ENCODE measurements at places on chromosomes 7 and 10.

DNA sequence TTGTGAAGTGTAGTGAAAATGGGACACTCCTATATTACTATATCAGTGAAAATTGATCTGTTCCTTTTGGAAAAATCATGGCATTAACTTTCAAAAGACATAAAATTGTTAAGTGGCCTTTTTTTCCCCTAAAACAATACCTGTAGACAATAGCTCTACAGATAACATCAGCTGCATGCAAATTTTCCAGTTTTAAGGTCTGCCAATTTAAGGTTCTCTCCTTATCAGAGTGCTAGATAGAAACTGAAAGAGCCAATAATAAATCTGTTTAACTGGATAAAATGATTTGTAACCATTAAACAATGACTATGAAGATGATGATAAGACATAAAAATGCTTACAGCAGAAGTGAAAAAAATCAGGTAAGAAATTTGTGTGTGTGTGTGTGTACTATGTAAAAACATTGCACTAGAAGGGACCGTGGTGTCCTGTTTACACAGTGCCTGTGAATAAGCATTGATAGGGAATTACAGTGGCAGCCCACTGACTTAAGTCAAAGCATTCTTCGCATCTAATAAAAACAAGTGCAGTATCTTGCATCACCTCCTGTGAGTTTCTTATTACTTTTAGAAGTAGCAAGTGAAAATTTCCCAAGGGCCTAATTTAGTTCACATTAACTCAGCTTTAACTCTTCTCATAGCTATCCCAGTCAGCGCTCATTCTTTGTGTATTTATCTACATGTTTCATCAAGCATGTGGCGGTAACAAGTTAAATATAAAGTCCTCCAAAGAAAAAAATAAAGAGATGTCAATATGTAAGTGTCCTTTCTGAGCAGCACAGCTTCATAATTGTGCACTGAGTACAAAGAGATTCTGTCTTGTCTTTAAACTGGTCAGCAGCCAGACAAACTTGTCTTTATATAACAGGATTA lies 261.9 kb downstream of the ARL4A start:
- no peak for DNase-seq

GRCh38 chr7:32479574-32480200 lies 10.5 kb downstream of the LSM5 start:
- no peak for DNase-seq

DNA sequence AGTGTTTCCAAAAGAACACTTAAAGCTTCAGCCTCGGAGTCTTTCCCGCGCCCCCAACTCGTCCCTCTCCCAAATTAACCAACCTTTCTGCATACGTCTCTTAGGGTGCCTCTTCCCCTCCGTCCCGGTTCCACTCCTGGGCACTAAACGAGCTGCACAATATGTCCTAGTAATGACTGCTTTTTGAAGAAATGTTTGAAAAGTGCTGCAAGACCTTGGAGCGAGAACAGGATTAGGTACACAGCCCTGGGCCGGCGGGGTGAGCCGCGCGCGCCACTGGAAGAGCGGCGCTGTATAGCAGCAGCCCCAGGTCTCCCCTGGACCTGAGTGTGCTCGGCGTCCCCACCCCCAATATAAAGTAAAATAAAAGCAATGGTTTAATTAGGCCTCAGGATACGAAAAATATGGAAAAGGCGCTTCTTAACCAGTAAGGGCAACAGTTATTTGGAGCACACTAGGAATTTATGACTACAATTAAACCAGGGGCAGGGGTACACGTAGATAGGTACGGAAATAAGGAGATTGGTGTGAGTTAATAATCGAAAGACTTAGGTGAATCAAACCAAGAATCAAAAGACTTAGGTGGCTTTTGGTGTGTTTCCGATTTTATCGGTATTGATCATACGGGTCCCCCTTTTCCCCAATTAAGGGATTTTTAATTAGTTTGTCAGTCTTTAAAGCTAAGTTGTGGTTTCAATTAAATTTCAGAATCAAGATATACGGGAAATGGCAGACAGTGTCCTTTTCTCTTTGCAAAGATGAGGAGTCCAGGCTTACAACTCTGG lies 1.9 kb downstream of the TET1 start:
- DNase-seq, result no peak

DNA sequence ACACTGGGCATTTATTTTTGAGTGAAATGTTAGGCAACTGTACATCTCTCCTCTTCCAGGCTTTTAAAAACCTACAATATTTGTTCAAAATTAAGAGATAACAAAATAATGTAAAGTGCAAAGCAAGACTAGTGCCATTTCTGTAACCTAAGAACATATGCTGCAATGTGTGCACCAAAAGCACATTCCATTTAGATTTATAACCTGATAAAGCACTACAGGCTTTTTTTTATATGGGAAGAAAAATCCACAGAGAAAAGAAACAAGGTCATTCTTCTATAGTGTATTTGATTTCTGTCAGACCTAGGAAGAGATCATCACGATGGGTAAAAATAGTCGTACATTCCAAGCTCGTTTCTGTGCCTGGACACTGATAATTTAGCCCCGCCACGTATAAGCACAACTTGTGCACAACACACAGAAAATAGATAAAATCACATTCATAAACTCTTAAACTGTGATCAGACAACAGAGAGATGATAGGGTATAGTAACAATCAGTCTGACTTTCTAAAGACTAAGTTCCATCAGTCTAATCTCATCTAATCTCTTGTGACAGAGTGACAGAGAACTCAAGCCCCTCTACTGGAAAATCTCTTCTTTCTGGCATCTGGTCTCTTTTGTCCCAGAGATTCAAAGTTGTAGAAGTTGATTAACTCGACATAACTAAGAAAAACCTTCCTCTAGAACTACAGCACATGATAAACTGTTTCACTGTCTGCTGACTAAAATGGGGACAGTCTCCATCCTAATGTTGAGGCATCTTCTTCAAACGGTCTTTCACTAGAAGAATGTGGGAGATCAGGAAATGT lies 6.7 kb downstream of the LAMB1 start:
- no peak for DNase-seq

GRCh38 chr7:44489955-44490350 lies 505 bp downstream of the NUDCD3 start:
- peak; percentile 59 for DNase-seq

GRCh38 chr7:100456562-100456961 lies 7.5 kb downstream of the SPACDR start:
- no peak for DNase-seq

DNA sequence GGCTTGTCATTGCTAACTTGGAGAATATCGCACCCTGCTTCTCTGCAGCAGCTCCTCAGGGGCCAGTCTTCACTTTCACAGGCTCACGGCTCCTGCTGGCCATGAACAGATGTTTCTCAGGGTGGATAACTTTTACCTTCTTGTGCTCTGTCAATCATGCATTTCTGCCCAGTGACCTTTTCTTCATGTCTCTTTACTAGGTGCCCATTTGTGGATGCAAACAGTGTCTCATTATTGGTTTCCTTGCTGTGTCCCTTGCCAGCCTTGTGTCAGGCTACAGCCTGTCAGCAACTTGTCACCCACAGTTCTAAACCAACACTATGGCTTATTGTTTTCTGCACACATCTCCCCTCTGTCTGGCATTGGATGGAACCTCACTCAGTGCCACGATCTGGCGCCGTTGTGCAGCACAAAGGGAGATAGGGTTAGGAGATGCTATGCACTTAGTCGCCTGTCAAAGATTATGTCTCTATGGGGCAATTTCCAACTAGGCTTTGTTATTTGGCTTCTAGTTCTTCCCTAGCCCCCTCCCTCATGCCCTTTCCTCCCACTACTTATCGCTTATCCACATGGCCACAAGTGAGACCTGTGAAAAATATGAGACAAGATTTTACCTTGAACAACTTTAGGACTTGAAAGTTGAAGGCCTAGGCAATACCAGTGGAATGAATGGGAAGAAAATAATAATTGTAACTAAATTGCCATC lies 45.7 kb upstream of the NXPH1 start:
- no peak for DNase-seq

GRCh38 chr10:16585103-16585502 lies 63.4 kb upstream of the C1QL3 start:
- no peak for DNase-seq

GRCh38 chr10:119101366-119102098 lies 2.4 kb upstream of the DENND10 start:
- no peak for DNase-seq

- DNase-seq, result no peak
Measured at GRCh38 chr7:106405697-106406141, 120.9 kb upstream of the NAMPT start.

DNA sequence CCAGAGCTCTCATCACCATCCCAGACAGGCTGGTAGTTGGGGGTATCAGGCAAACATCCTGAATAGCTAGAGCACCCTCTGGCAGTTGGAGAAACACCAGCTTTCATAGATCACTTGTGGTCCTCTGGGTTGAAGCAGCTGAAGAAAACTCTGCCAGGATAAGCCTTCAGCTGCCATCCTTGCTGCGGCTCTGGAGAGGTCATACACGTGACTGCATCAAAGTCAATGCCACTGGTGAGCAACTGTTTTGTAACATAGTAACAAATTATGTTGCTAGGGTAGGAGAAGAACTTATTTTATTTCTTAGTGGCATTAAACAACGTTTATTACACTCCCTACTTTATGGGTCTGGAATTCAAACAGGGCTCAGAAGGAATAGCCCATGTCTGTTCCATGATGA lies 19.2 kb upstream of the PANK1 start:
- peak; percentile 37 for DNase-seq

DNA sequence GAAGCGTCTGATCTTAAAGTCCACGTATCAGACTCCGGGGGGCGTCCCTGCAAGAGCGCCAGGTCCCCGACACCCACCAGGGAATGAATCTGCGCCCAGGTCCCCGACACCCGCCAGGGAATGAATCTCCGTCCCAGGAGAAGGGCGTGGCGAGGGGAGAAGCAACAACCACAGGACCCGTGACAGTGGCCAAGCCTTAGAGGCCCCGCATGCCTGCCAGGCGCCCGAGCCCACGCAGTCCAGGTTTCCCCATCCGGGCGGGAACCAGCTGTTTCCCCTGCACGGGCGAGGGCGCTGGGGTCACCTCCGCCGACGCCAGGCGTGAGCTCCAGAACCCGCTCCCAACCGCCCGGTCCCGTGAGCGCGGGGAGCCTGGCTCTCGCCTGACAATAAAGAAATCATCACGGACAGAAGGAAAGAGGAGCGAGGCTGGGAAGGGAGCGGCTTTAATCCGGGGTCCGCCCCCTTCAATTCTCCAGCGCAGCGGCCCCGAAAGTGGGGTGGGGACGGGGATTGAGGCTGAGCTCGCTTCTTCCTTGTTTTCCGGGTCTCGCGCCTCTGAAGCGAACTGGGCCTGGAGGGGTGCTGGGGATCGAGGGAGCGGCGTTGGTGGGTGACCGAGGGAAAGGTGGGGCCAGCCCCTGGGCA lies 29.0 kb upstream of the BMS1 start:
- no peak for DNase-seq

DNA sequence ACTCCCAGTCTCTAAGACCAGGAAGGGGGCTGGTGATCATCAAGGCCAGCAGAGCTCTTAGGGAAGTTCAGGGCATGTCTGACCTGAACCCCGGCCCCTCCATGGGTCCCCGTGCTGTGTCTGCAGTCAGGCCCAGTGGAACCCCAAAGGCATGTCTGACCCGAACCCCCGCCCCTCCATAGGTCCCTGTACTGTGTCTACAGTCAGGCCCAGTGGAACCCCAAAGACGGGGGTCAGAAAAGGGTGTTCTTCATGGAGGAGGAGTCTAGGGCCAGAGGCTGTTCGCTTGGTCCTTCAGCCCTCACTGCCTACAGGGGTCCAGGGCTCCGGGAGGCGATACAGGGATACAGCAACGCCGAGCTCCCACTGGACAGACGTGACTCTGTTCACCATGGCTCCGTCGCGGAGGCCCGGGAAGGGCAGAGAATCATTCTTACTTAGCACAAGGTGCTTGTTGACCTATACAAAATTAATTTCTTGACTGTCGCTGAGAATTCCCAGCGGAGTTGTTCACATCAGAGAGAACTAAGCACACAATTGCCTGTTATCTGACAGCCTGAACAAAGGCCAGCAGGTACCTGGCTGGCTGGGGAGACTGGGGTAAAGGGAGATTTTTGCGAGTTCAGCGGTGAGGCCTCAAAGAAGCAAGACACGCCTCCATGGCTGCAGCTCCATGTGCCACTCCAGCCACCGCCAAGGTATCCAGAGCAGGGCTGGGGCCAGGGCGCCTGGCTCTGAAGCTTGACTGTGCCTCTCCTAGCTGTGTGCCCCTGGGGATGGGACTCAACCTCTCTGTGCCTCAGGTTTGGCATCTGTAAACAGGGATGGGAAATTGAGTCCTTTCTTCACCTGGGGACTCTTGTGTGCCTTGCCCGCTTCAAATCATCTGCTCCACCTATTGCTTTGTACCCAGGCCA lies 26.8 kb downstream of the EN2 start:
- no peak for DNase-seq

- DNase-seq, result no peak
Measured at GRCh38 chr7:54813398-54813797, 54.4 kb upstream of the SEC61G start.

DNA sequence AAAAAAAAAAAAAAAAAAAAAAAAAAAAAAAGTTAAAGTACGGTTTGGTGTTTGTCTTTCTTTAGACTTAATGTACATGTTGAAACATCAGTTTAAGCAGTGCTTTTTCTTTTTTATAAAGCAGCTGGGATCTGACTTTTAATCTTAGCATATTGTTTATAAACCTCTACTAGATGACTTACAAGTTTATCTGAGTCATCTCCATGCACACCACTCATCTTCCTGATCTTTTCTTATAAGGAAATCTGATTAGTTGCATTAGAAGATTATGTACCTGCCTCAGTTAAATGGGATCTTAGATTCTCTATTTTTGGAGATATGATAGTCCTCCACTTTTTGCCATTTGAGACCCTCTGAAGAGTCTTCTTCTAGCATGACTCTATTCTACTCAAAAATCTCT lies 391.9 kb upstream of the LRGUK start:
- DNase-seq, result no peak

- DNase-seq, result peak; percentile 65
Measured at GRCh38 chr10:103470761-103471653, 8.0 kb downstream of the CALHM3 start.

- DNase-seq, result no peak
Measured at GRCh38 chr7:46485481-46486065, 564.5 kb upstream of the IGFBP3 start.

DNA sequence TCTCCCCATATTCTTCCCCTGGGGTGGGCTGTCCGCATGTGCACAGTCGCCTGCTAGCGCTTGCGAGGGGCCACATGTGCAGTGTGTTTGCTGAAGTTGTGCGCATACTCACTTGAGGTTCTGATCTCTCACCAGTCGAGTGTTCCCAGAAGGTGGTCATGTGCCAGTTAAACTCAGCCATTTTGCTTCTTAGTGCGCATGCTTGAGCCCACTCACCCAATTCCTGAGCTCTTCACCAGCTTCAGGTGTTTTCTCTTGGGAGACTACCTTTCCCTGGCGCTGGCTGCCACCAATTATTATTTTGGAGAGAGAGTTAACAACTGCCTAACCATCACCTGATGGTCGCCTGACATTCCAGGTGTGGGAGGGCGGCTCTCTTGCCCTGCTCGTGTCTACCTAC lies 25.2 kb upstream of the CPN1 start:
- no peak for DNase-seq

GRCh38 chr7:104851268-104851667 lies 162.7 kb upstream of the KMT2E start:
- DNase-seq, result no peak

- no peak for DNase-seq
Measured at GRCh38 chr7:126179916-126180315, 1072.8 kb downstream of the GRM8 start.

- no peak for DNase-seq
Measured at GRCh38 chr7:36131499-36131898, 21.6 kb upstream of the EEPD1 start.

- no peak for DNase-seq
Measured at GRCh38 chr10:105967256-105967655, 1197.2 kb downstream of the SORCS1 start.

- DNase-seq, result no peak
Measured at GRCh38 chr10:111175787-111176186, 99.0 kb downstream of the ADRA2A start.

All from mucosa of descending colon (tissue), 3 donors.